ENCODE measurements at places on chromosomes 3 and 15. TPM values are rescaled to one million over a fixed set of nuclear protein-coding genes. Genes with fewer than 3 reads are reported as not detected.

GRCh38 chr3:59714066-59714465 lies 664.2 kb upstream of the CFAP20DC start:
- no peak for DNase-seq

DNA sequence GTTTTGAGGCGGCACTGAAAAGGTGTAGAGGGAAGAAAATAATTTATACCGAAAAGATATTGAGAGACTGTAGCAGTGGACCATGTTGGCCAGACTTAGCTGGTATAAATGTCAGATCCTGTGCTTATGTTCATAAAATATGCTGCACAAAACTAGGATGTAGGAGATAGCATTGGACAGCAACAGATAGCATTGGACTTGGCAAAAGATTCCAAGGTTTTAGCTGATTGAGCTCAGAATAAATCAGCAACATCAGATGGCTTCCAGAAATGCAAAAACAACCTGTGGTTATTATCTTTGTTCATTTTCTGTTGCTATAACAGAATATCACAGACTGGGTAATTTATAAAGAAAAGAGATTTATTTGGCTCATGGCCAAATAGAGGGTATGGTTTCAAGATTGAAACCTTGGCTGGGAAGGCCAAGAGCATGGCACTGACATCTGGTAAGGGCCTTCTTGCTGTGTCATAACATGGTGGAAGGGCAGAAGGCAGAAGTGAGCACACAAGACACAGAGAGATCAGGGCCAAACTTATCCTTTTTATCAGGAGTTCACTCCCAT lies 34.7 kb downstream of the SLC28A1 start:
- no peak for DNase-seq

NRROS gene
- 3.8 TPM for total RNA-seq

AADAC gene
- total RNA-seq, result 0.44 TPM

Data from right cardiac atrium (tissue), 5 donors.